Right ventricle myocardium inferior (tissue), 1 donor: ENCODE measurements at places on chromosomes 3 and 15.

- no peak for DNase-seq
These were observed 301.1 kb upstream of the LRRFIP2 start for GRCh38 chr3:37475435-37475834.

DNA sequence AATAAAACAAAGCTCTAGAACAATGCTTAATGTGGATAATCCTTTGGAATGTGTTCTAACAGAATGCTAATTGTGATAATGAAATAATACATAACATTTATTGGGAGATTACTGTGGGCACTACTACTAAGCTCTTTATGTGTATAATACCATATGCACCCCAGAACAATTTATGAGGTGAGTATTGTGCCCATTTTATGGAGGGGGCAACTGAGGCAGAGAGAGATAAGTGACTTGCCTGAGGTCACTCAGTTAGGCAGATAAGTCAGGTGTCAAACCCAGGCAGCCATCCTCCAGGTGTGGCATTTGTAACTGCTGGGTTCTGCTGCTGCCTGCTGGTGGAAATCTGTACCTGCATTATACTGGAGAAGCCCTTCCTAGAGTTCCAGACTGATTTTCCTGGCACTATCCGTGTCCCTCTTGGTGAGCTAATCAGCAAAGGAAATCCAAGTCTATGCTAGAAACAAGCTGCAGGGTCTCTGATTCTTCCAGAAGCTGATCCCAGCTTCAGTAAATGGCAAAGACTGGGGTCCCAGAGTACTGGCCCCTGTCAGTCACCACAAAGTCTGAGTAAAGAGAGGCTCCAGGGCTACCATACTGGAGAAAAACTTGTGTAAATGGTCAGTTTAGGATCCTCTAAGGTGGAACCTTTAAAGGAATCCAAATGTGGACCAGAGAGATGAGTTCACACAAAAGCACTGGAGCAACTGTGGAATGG is 22.6 kb upstream of the RBP1 start:
- DNase-seq, result no peak

DNA sequence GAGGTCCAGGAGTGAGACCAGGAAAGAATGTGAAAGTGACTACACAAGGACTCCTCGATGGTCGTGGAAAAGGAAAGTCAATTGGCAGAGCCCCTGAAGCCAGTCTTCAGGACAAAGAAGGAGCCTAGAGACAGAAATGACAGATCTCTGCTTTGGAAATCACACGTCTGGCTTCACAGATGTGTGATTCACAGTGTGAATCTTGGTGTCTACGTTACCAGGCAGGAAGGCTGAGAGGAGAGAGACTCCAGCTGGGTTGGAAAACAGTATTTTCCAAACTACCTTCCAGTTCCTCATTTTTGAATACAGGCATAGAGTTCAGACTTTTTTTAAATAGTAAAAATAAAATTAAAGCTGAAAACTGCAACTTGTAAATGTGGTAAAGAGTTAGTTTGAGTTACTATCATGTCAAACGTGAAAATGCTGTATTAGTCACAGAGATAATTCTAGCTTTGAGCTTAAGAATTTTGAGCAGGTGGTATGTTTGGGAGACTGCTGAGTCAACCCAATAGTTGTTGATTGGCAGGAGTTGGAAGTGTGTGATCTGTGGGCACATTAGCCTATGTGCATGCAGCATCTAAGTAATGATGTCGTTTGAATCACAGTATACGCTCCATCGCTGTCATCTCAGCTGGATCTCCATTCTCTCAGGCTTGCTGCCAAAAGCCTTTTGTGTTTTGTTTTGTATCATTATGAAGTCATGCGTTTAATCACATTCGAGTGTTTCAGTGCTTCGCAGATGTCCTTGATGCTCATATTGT is 6.0 kb downstream of the CCR2 start:
- no peak for DNase-seq

GRCh38 chr3:12175844-12176453 is 17.2 kb upstream of the TIMP4 start:
- peak; percentile 78 for DNase-seq

DNA sequence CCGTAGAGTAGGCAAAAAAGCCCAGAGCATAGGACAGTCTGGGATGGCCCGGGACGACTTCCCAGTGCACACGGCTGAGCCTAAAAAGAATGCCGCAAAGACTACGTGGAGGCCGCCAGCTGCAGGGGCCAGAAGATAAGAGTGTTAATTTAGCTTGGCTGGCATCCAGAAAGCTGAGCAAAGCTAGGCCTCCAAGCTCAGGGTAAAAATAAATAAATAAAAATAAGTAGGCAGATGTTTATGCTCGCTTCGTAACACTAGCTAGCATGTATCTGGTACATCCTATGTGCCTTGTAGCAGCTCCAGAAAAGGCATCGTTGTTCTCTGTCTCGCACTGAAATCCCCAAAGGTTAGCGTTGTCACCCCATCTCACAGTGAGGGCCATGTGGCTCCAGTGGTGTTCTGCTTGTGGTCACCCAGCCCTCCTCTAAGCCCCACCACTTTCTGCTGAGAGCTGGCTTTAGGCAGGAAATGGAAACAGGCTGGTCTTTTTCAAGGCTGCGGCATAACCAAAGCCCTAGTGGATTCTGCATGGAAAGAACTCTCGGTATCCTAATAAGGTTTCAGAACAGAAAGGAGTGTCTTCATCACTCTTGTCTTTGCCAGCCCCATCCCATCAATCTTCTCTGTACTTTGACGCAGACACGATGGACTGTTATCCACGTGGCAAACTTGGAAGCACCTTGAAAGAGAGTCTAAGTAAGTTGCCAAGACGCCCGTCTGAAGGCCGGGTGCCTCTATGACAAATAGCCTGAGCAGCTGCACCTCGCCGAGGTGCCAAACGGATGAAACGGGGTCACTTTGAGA is 58.1 kb upstream of the MEF2A start:
- DNase-seq, result peak; percentile 85

GRCh38 chr3:106190296-106190695 is 321.5 kb upstream of the CBLB start:
- no peak for DNase-seq

- DNase-seq, result no peak
These were observed 24.7 kb downstream of the PLA2G4D start for GRCh38 chr15:42069496-42070278.
